Type B pancreatic cell (in vitro differentiated cells): ENCODE measurements at places on chromosomes 12 and 14. TPM values are rescaled to one million over a fixed set of nuclear protein-coding genes. Genes with fewer than 3 reads are reported as not detected.

GRCh38 chr12:7293670-7294069 is 10.2 kb upstream of the ACSM4 start:
- peaks cover 45% of the 10 kb centered on the region for H3K27me3 ChIP-seq
- DNase-seq, result no peak
- no peaks in the 10 kb centered on the region for H3K4me1 ChIP-seq
- no peak overlapping the region for H3K27ac ChIP-seq
- peaks cover 4% of the 10 kb centered on the region for H3K36me3 ChIP-seq

DNA sequence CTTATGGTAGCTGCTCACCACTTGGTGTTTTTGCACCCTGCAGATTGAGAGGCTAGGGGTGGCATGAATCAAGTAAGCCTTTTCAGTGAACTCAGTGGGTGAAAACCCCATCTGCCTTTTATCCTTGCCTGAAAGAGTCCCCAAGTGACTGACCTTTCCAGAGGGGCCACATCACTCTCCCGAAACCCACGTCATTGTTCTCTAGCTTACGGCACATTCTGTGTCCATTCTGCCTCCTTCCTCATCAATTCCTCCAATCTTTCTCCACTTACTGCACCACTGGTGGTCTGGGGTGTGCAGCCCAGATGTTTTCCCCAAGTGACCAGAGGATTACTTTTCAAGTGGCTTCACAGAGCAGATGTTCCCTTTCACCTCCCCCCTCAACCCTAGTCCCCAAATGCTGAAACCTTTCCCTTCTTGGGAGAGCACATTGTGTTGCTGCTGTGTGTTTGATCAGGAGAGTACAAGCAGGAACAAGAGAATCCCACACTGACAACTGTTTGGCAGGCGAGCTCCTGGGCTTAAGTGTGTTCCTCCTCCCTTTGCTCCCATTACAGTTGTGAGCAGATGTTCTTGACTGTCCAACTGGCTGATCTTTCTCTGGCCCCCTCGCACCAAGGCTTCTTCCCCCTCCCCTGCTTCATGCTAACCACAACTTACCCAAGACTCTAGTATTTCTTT is 138.0 kb upstream of the IGF1 start:
- no peak overlapping the region for H3K27ac ChIP-seq
- H3K4me3 ChIP-seq, result no peak overlapping the region
- DNase-seq, result no peak
- no peaks in the 10 kb centered on the region for H3K36me3 ChIP-seq
- H3K4me1 ChIP-seq, result peaks cover 3% of the 10 kb centered on the region

GRCh38 chr12:108107293-108107692 is 21.8 kb upstream of the WSCD2 start:
- H3K27ac ChIP-seq, result no peak overlapping the region
- DNase-seq, result no peak
- no peak overlapping the region for H3K4me3 ChIP-seq
- H3K27me3 ChIP-seq, result peaks cover 3% of the 10 kb centered on the region

DNA sequence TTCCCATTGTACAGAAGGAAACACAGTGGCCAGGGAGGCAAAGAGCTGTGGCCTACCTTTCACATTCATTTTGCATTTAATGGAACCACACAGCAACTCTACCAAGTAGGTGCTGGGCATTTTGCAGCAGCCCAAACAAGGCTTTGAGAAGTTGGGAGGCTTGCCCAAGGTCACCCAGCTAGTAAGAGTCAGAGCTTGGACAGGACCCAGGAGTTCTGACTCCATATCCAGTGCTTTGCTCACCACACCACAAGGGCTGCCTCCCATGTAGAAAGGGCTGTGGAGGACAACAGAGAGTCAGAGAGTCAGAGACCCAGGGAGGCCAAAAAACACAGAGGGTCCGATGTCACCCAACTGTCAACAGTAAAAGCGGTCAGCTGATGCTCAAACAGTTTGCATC is 400.2 kb downstream of the BCL11B start:
- H3K27ac ChIP-seq, result no peak overlapping the region
- no peaks in the 10 kb centered on the region for H3K4me1 ChIP-seq
- no peaks in the 10 kb centered on the region for H3K27me3 ChIP-seq
- no peaks in the 10 kb centered on the region for H3K36me3 ChIP-seq
- no peak for DNase-seq

DNA sequence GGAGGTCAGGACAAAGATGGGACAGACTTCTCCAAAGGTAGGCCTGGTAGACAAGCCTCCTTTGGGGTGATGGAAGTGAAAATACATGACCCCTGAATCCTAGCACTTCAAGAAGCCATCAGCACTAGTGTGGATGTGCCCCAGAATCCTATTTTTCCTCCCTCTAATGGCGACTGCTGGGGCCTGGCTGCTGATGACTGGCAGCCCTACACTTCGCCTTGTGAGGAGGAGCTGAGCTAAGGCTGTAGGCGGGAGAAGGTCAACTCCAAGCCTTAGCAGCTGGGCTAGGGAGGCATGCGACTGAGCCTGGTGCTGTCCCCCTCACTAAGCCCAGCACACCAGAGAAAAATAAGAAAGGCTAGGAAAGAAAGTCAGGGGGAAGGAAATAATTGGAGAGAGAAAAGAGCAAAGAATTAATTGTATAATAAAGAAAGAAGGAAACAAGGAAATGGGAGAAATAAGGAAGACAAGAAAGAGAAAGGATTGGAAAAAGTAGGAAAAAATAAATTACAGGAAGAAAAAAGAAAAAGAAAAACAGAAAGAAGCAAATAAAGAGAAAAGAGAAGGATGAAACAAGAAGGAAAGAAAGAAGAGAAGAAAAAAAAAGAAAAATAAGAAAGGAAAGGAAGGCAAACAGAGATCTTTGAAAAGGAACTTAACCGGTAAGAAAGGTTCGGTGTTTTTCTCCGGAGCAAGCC is 4.7 kb upstream of the HOXC10 start:
- peaks cover 98% of the 10 kb centered on the region for H3K27me3 ChIP-seq
- H3K4me1 ChIP-seq, result peaks cover 8% of the 10 kb centered on the region
- no peak overlapping the region for H3K4me3 ChIP-seq

DNA sequence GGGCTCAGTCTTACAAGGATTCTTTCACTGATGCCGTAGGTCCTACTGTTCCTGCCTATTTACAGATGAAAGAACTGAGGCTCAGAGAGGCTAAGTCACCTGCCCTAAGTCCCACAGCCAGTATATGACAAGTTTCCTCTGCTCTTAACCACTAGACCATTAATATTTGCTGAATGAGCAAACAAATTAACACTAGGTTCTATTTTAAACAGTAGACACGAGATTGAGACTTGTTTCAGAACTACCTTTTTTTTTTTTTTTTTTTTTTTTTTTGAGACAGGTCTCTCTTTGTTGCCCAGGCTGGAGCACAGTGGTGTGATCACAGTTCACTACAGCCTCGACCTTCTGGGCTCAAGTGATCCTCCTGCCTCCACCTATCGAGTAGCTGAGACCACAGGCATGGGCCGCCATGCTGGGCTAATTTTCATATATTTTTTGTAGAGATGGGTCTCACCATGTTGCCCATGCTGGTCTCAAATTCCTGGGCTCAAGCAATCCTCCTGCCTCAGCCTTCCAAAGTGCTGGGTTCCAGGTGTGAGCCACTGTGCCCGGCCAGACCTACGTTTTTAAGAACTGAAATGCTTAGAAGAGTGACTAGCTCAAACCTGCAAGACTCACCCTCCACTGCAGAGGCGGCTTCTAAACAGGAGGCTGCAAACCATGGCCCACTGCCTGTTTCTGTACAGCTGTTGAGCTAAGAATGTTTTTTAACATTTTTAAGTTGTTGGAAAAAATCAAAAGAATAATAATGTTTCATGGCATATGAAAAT is 12.9 kb downstream of the SYNE3 start:
- H3K4me3 ChIP-seq, result no peak overlapping the region
- H3K27ac ChIP-seq, result no peak overlapping the region
- H3K27me3 ChIP-seq, result peaks cover 18% of the 10 kb centered on the region
- DNase-seq, result no peak
- H3K36me3 ChIP-seq, result no peaks in the 10 kb centered on the region

DNA sequence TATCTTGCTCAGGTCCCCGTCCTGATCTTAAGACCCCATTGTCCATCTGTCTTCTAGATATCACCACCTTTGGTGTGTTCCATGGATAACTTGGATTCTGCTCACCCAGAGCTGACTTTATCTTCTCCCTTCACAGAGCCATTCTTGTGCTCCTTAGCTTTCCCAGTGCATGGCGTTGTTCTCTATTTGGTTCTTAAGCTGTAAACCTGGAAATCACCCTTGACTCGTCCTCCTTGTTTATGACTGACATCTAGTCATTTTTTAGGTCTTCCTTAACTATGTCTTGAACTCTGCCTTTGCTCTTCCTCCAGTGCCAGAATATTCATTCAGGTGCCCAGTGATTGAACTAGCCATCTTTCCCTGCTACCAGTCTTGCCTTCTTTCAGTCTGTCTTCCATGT is 11.7 kb downstream of the STK38L start:
- DNase-seq, result no peak
- H3K27ac ChIP-seq, result no peak overlapping the region
- H3K27me3 ChIP-seq, result no peaks in the 10 kb centered on the region

- H3K27ac ChIP-seq, result no peak overlapping the region
- H3K36me3 ChIP-seq, result no peaks in the 10 kb centered on the region
- no peaks in the 10 kb centered on the region for H3K4me1 ChIP-seq
- DNase-seq, result no peak
Measured at GRCh38 chr12:10293570-10294227, 14.0 kb upstream of the KLRD1 start.

- peaks cover 6% of the 10 kb centered on the region for H3K36me3 ChIP-seq
- H3K4me3 ChIP-seq, result no peak overlapping the region
- H3K27me3 ChIP-seq, result no peaks in the 10 kb centered on the region
- DNase-seq, result no peak
Measured at GRCh38 chr12:79665212-79665887, 25.4 kb downstream of the PAWR start.

GRCh38 chr14:68113343-68113930 is 293.9 kb downstream of the RAD51B start:
- DNase-seq, result no peak
- peak overlapping the region; percentile 51 for H3K27ac ChIP-seq
- H3K27me3 ChIP-seq, result no peaks in the 10 kb centered on the region
- peaks cover 4% of the 10 kb centered on the region for H3K36me3 ChIP-seq

DNA sequence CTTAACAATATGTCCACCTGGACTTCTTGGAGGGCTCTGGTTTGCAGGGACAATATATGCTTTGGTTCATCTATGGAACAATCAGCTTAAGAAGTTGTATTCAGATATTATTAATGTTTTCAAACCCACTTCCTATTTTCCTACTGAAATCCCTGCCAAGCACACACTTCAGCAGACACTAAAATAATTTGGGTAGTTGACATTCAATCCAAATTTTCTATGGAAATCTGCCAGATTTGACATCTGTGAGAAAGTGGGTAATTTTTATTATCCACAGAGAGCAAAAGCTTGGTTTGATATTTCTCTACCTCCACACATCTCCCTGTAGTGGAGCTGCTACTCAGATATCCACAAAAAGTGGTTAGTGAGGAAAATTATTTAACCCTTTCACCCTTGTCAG is 378.8 kb upstream of the SOX5 start:
- no peaks in the 10 kb centered on the region for H3K4me1 ChIP-seq
- peaks cover 9% of the 10 kb centered on the region for H3K36me3 ChIP-seq
- no peak overlapping the region for H3K27ac ChIP-seq
- DNase-seq, result no peak
- peaks cover 2% of the 10 kb centered on the region for H3K27me3 ChIP-seq

GRCh38 chr14:78697341-78697740 is 527.2 kb downstream of the NRXN3 start:
- H3K4me1 ChIP-seq, result no peaks in the 10 kb centered on the region
- H3K27ac ChIP-seq, result no peak overlapping the region
- DNase-seq, result no peak
- H3K4me3 ChIP-seq, result no peak overlapping the region
- peaks cover 4% of the 10 kb centered on the region for H3K27me3 ChIP-seq

DNA sequence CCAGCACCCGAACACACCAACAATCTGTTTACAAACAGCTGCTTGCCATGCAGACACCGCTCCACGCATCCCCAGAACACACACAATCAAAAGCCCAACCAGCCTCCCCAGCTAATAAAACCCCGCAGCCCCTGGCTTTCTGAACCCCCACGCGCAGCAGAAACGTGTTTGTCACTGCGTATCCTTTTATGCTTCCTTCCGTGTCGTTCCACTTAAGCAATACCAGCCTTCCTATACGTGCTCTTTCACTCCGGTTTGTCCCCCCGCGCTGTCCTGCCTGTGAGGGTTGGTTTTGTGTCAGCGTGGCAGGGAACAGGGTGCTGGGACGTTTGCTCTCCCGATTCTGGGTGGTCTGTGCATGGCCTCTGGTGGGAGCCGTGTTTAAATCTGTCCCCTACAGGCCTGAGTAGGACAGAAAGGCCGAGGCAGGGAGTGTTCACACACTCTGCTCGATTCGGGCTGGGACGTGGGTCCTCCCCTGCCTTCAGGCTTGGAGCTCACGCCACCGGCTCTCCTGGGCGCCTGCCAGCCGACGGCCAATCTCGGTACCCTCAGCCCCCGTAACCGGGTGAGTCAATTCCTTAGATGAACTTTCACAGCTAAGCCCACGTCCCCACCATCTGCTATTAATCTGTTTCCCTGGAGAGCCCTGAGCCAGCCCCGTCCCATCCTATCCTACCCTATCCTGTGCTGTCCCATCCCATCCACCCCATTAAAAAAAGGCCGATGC is 60.0 kb downstream of the NOC4L start:
- no peak overlapping the region for H3K4me3 ChIP-seq
- peaks cover 4% of the 10 kb centered on the region for H3K4me1 ChIP-seq
- no peak for DNase-seq
- no peak overlapping the region for H3K27ac ChIP-seq
- H3K36me3 ChIP-seq, result no peaks in the 10 kb centered on the region

- DNase-seq, result no peak
- H3K4me1 ChIP-seq, result peaks cover 18% of the 10 kb centered on the region
Measured at GRCh38 chr14:22448035-22448904, 140.8 kb downstream of the DAD1 start.

GRCh38 chr12:94457311-94457710 is 2.4 kb downstream of the CEP83 start:
- H3K4me1 ChIP-seq, result peaks cover 18% of the 10 kb centered on the region
- DNase-seq, result no peak
- no peaks in the 10 kb centered on the region for H3K27me3 ChIP-seq

GRCh38 chr12:88572781-88573549 is 7.3 kb downstream of the KITLG start:
- peaks cover 47% of the 10 kb centered on the region for H3K4me1 ChIP-seq
- H3K27me3 ChIP-seq, result peaks cover 15% of the 10 kb centered on the region
- peak overlapping the region; percentile 50 for H3K27ac ChIP-seq
- H3K4me3 ChIP-seq, result peak overlapping the region; percentile 8
- no peak for DNase-seq

DNA sequence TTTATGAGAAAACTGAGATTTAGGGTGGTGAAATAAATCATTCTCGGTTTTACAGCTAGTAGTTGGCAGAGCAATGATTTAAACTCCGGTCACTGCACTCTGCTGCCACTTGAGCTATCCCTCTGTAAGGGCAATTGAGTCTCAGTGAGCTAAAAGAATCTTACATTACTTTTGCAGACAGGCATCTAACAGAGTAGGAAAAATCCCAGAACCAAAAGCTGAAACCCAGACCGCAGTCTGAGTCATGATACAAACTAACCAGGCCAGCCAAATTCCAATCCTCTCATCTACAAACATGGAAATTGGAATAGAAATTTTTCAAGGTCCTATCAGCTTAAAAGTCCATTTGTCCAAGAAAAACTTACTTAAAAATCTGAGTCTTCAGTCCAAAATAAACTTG is 73.7 kb downstream of the ANKS1B start:
- H3K27me3 ChIP-seq, result no peaks in the 10 kb centered on the region
- no peaks in the 10 kb centered on the region for H3K36me3 ChIP-seq
- H3K4me3 ChIP-seq, result no peak overlapping the region
- no peak overlapping the region for H3K27ac ChIP-seq
- DNase-seq, result no peak

The GYS2 gene
- total RNA-seq, result 0.26 TPM in 1 of 2 replicates, not detected in the other

The TMPRSS12 gene
- total RNA-seq, result 0.45 TPM in 1 of 2 replicates, not detected in the other

The UTP20 gene
- 14.0 and 21.4 TPM in 2 replicates for total RNA-seq

The GPR137C gene
- 1.6 and 6.1 TPM in 2 replicates for total RNA-seq

The ADAM20 gene
- total RNA-seq, result 0.29 and 0.85 TPM in 2 replicates

The DBX2 gene
- 0.10 TPM in 1 of 2 replicates, not detected in the other for total RNA-seq

The KERA gene
- total RNA-seq, result 0.17 and 0.24 TPM in 2 replicates

The VCPKMT gene
- 11.6 and 13.9 TPM in 2 replicates for total RNA-seq

The RNASE1 gene
- 476 and 793 TPM in 2 replicates for total RNA-seq
